ENCODE measurements at places on chromosomes 4 and X.
A peak's percentile ranks its signal among the peaks of the same experiment; 100 is the strongest.

DNA sequence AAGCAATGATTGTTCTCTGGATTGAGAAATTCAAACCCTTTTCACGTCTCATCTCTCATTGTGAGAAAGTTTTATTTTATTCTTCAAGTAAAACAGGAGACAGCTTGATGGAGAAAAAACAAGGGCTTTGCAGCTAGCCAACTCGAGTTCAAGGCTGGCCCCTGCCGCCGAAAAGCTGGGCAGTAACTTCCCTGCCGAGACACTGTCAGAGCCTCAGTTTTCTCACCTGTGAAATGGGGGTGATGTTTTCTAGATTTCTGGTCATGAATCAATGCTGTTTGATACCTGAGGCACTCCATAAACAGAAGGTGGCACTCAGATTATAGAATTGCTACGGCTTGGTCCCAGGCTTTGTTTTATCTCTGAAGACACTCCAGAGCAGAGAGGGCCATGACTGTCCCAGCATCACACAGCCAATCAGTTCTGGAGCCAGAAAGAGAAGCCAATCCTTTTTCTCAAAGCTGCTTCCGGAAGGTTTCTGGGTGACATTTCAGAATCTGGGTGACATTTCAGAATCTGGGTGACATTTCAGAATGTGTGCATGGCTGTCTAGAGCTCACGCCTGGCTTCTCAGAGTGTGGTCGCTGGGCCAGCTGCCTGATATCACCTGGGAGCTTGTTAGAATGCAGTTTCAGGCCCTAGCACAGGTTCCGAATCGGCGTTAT is 33.2 kb downstream of the HMX1 start:
- DNase-seq = no peak

DNA sequence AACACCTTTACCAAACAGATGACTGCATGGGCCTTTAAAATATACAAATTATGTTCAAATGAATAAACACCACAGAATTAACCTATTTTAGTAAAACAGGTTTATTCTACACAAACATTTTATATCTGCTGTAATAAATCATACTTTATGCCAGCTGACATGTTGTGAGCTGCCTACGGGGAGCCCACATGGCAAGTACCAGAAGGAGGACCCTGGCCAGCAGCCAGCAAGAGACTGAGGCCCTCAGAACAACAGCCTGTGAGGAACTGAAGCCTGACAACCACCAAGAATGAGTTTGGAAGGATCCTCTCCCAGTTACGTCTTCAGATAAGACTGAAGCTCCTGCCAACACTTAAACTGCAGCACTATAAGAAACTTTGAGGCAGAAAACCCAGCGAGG is 377.0 kb downstream of the PDGFC start:
- DNase-seq = no peak

DNA sequence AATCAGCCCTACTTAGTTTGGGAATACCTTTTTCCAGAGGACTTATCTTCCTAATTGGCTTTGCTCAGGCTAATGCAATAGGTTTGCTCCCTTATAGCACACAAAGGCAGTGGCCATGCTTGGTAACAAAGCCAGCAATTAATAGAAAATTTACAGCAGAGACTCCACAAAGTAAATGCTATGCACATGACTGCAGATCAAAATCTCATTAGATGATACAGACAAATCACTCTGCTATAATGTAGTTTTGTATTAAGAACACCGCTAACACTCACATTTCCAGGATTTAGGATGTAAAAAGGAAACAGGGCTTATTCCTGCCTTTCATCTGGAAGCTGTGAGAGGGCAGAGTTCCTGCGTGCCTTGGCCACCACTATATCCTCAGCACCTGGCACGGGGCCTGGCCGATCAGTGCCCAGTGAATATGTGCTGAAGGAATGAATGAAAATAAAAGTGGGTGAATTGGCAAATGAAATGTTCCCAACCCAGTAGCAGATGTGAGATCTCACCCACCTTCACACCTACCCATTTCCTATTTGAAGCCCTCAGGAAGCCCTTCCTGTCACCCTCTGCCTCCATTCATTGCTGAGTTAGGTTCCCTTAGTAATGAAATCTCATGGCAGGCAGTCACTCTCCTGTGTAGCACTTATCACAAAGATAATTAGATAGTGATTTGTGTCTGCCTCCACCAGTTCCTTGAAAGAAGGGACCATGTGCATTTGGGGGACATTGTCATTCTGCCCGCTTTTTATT is 5.1 kb downstream of the SEPTIN6 start:
- DNase-seq = peak; percentile 68

- no peak for DNase-seq
These were observed 3.9 kb downstream of the KIT start for GRCh38 chr4:54661686-54662085.

- DNase-seq = no peak
These were observed 13.3 kb downstream of the NCAPG start for GRCh38 chr4:17823871-17824669.

DNA sequence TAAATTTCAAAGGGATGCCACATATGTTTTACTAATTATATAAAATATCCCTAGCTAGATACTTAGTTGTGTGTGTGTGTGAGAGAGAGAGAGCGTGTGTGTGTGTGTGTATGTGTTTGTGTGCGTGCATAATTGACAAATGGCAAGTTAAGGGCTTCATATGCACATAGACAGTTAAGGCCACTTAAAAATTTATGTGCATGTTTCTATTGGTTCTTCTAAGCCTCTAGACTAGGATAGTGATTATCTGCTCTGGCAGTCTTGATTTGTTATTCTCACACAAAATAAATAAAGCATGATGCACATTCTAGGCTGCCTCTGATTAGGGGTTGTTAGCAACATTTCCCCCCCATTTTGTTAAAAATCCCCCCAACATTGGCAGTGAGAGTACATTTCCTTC is 279.0 kb upstream of the TAPT1 start:
- DNase-seq = no peak

GRCh38 chr4:164748375-164748774 is 5.6 kb upstream of the SMIM31 start:
- DNase-seq = no peak

GRCh38 chrX:21700967-21701366 is 42.8 kb upstream of the KLHL34 start:
- DNase-seq = no peak

DNA sequence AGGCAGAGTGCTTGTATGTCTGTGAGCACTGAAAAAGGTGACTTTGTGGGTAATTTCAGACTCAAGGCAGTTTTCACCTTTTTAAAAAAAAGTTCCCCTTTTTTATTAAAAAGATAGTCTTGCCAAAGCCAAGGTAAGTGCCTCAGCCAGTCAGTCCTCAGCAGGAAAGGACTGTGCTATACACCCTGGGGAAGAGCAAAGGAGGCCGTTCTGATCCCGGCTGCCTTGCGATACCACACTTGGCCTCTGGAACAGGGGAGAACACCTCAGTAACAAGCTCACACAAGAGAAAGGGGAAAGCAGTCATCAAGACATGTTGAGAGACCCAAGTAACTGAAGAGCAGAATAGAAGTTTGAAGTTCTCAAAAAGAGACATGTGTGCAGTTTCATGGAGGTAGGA is 541.7 kb downstream of the BCOR start:
- DNase-seq = no peak

DNA sequence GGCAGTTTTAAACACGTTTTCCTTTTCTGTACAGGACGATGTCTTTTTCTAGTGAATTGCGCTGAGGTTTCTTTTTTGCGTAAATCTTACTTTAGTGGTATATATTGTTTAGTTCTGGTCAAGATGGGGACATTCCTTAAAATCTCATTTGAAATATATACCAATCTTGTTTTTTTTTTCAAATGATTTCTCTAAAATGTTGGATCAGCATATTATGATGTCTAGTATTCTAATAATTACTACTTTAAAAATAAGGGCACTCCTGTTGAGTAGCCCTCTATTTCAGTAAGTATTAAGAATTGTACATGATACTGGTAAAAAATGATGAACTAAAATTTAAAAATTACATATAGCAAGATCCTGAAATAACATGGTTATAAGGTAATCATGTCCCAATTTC is 224.1 kb upstream of the ARHGAP24 start:
- no peak for DNase-seq

- DNase-seq = peak; percentile 69
These were observed 143.6 kb downstream of the TMEM164 start for GRCh38 chrX:110146521-110146920.

DNA sequence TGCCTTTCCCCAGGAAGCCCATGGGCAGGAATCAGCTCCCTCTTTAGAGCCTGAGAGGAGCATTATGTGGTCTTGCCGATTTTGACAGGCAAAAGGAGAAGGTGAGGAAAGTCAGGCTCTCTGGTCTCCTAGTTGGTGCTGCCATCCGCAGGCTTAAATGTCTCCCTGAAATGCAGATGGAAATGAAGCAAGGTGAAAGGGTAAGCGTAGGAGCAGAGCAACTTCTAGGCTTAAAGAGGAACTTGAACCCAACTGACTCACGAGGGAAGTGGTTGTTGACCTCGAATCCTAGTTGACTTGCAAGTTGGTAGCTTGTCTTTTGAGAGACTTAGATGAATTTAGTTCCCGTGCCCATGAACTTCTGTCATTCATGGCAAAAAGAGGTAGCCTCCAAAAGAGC is 205.9 kb downstream of the PTTG2 start:
- no peak for DNase-seq

GRCh38 chr4:147828331-147828905 is 96.5 kb downstream of the ARHGAP10 start:
- no peak for DNase-seq

DNA sequence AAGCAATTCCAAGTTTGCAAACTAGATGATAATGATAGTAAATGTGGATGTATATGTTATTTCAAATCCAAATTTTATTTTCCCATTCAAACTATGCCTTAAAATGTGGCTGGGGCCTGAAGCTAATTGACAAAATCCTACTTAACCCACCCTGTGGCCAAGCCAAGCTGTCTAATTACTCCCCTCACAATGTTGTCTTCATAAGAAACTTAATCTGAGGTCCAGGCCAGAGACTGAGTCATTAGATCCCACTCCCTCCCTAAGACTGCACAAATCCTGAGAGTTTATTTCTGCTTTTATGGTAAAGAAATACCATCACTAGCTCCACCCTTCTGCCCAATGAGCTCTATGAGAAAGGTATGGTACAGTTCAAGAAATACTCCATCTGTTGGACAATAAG is 16.6 kb downstream of the SMPX start:
- no peak for DNase-seq

DNA sequence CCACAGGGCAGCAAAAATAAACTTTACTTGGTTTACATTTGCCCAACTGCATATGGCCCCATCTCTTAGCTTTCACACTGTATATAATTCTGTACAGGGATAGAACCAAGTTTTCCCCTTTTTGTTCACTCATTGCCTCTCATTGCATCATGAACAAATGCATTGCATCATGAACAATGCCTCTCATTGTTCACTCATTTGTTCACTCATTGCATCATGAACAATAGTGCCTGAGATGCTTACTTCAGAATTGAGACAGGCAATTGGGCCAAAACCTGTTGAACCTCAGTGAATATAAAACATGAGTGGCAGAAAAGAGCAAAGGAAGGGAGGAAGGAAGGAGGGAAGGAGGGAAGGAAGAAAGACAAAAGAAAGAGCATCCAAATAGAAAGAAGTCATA is 98.2 kb downstream of the SOWAHB start:
- no peak for DNase-seq

DNA sequence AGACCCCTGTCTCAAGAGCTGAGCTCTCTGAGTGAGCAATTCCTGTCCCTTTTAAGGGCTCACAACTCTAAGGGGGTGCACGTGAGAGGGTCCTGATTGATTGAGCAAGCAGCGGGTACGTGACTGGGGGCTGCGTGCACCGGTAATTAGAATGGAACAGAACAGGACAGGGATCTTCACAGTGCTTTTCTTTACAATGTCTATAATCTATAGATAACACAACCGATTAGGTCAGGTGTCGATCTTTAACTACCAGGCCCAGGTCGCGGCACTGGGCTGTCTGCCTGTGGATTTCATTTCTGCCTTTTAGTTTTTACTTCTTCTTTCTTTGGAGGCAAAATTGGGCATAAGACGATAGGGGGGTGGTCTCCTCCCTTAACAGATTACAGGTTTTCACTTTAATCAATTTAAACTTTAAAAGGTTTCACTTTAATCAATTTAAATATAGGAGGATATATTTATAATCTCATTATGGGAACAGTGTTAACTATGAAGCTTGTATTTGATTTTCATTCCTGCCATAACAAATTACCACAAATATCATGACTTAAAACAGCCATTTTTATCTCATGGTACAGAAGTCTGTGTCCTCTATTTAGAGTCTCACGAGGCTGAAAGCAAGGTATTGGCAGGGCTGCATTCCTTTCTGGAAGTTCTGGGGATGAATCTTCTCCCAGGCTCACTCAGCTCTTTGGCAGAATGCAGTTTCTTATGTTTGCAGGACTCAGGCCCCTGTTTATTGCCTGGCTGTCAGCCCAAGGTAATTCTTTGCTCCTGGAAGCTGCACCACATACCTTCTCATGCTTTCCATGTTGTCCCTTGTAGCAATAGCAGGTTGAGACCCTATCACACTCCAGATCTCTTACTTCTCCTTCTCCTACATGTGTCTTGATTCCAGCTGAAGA is 5.2 kb downstream of the SPATA4 start:
- no peak for DNase-seq

GRCh38 chrX:108641589-108642272 is 94.6 kb downstream of the IRS4 start:
- no peak for DNase-seq

- peak; percentile 71 for DNase-seq
These were observed 1.7 kb downstream of the SPRY1 start for GRCh38 chr4:123398066-123398852.

- DNase-seq = no peak
These were observed 6.7 kb downstream of the TNMD start for GRCh38 chrX:100591256-100592051.

DNA sequence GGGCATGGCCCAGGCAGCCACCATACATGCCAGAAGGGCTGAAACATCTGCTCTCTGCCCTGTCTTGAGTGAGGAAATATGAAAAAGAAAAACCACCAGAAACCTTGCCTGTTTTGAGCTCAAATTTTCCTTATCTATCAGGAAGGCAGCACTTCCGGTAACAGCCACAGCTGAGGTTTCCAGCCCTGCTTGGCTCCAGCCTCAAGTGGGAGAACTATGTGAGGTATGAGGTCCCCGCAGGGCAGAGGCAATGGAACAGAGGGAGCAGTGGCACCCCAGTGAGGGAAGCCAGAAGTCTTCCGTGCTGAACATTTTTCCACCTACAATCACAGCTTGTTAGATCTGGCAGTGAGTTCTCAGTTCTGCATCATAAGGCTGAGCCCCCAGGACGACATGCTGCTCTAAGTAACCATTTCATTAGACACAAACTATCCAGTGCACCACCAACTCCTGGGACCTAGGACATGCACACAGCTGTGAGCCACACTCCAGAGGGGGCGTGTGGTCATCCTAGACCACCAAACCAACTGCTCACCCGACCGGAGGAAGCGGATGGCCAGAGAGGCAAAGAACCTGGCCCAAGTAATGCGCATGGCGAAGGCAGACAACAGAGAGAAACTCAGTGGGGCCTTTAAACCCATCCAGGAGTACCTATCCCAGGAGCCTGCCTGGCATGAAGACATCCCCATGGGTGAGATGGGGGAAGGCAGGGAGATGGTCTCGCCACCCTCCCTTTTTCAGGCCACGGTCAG is 22.6 kb downstream of the WDR1 start:
- peak; percentile 55 for DNase-seq

GRCh38 chr4:18292411-18292810 is 270.9 kb upstream of the LCORL start:
- DNase-seq = no peak

Data from activated CD4-positive, alpha-beta T cell treated with anti-CD3 and anti-CD28 coated beads, Interleukin-2, Interleukin-6, amounts not matched to agents 100 ng/mL and 50 ng/mL, durations not matched to agents 16 hours and 8 hours (primary cell).